ENCODE measurements at places on chromosomes 6 and 20. TPM values are rescaled to one million over a fixed set of nuclear protein-coding genes. Genes with fewer than 3 reads are reported as not detected.
A peak's percentile ranks its signal among the peaks of the same experiment; 100 is the strongest.

DNA sequence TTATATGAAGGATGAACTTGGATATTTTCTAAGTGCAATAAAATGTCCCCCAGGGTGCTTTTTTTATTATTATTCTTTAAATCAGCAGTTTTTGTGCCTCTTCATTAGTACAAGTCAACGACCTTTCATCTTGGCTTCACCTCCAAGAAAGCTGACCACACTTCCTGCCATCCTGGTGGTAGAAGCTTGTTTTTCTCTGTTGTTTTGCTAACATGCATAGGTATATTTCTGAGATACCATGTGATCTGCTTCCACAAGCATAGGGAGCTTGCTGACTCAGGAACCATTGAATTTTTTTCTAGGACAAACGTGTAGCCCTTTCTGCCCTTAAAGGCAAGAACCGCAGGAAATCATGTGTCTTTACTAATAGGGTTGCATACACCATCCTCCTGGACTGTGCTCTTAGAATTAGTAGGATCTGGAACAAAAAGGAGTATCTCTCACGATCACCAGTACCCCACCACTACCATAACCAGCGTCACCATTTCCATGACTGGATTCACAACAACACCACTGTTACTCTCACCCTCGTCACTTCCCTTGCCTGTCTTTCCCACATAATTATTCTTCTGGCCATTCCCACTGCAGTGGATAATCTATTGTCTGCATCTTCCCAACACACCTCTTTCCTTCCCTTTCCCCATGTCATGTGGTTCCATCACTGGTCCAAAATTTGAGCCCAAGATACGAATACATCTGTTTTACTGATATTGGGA, 207.1 kb downstream of the MAFB start:
- DNase-seq: no peak

DNA sequence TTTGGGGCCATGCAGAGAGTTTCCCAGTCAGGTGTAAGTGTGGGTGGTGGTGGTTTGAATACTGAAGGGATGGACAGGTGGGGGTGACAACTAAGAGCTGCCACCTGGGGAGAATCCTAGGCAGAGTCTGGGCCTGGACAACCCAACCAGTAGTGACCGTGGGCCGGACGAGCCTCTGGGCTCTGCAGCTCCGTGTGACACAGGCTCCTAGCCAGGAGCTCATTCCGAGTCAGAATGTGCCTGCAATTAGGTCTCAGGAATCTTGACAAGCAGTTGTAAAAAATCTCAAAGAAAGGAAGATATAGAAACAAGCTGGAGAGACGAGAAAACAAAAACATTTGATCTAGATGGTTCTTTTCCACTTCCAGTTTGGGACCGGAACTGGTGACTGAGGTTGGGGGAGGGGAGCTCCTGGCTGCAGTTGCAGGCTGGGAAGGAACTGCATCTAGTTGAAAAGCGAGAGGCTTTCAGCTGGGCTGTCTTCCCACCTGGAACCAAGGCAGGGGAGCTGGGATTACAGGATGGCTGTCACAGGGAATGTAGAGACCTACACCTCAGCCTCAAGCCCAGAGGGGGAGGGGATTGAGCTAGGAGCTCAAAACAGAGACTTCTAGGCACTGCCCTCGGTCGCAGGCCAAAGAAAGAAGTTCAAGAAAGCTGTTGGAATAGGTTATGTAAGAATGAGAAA, 156.9 kb downstream of the PAX1 start:
- peak; percentile 67 for DNase-seq

- no peak for DNase-seq
Observed at GRCh38 chr6:5215159-5215558, 45.6 kb downstream of the LYRM4 start.

- peak; percentile 61 for DNase-seq
Observed at GRCh38 chr20:25389858-25390537, 637 bp downstream of the ABHD12 start.

- DNase-seq: no peak
Observed at GRCh38 chr6:75431379-75431778, 62.2 kb downstream of the FILIP1 start.

GRCh38 chr6:82603871-82604270, 240.3 kb downstream of the TPBG start:
- no peak for DNase-seq

DNA sequence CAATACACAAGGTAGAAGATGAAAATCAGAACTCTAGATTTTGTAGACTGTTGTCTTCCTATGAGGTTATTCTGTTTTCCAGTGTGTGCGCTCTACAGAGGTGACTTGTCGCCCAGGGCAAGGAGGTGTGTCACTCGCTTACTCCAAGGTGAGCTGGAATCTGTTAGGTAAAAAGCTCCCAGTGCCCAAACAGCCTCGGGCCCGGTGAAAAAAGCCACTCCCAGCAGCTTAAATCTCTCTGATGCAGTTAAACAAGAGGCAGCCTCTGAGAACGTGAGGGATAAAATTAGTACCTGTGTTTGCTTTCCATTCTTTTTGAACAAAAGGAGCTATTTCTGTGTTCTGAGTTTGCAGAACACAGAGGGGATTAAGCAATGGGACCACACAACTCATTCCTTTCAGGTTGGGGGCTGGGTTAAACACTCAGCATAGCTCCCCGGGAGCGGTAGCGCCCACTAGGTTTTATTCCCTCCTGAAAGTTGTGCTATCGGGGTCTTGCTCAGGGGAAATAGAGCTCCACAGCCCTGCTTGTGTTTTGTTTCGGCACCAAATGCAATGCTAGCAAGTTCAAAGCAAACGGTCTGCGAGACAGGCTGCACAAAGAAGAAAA, 181.2 kb downstream of the FOXA2 start:
- DNase-seq: peak; percentile 36

DNA sequence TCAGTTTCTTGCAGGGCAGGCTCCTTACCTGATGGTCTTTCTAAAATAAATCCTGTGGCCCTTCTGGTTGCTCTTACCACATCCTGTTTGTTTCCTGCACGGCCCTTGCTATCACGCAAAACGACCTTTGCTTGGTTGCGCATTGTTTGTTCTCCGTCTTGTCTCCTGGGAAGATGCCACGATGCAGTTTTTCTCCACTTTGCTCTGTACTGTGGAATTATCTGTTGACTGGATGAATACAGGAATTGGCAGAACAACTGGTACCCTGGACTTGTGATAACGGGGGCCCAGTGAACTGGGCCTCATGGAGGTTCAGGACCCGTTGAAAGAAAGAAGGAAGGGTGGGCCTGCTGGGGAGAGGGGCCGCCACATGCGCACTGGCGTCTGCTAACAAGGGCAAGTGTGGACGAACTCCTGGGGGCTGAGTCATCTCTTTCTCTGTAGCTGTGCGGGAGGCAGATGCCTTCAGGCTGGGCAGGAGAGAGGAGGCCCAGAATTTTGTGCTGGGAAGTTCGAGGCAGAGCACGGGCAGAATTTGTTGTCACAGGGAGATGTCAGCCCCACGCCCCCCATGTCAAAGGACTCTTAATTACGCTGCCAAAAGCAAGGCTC, 139.9 kb downstream of the BMP7 start:
- no peak for DNase-seq

- DNase-seq: no peak
Observed at GRCh38 chr20:38065764-38066375, 32.3 kb downstream of the RPRD1B start.

DNA sequence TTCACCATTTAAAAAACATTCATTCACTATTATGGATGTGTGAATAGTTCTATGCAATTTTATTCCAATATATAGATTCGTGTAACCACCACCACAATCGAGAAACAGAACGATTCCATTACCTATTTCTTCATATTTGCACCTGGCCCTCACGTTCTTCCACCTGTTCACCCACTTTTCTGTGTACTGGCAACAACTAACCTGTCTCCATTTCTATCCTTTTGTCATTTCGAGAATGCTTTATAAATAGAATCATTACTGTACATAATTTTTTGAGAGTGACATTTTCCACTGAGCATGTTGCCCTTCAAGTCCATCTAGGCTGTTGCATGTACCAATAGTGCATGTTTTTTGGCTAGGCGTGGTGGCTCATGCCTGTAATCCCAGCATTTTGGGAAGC, 23.2 kb upstream of the STX11 start:
- no peak for DNase-seq

DNA sequence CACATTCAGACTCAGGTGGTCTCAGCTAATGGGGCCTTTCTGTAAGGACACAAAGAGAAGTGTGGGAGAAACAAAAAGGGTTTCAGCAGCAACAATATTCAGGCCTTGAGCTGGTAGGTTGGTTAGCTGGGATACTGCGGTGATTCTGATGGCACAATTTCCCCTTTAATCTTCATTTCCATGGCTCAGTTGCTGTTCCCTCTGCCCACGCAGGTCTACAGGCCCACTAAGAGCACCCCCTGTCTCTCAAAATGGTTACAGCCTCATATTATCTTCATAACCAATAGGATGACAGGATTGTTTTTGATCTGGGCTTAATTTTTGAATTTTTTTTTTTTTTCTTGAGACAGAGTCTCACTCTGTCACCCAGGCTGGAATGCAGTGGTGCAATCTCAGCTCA, 48.9 kb downstream of the MYB start:
- no peak for DNase-seq

DNA sequence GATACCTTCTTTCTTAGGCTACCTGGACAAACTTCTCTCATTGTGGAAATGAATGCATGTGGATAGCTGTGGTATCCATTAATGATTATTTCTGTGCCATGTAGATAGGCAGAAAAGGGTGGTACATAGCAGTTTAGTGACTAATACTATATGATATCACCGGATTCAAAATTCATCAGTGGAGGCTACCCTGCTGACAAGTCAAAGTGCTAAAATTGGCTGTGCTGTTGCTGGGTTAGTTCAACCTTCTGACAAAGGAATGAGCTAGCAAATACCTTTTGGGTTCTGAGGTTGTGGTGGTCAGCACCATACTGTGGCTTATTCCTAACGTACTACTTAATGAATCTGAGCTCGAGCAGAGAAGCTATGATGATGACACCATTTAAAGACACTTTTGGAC, 109.1 kb downstream of the TFAP2B start:
- no peak for DNase-seq

GRCh38 chr6:4736371-4736873, 39.8 kb upstream of the CDYL start:
- DNase-seq: no peak

DNA sequence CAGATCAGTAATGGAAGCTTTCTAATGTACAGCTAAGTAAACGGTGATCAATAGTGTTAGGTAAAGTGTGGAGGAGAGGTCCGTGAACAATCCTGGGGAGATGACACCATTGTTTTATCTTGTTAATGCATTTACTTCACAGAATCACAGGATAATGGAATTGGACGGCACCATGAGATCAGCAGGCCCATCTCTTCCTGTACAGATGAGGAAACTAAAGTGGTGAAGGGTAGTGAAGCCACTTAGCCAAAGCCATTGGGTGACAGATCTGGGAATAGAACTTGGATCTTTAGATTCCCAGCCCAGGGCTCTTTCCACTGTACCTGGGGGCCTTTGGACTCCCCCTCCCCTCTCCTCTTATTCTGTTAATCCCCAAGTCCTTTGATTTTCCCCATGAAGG, 26.2 kb upstream of the IER3 start:
- DNase-seq: no peak

- no peak for DNase-seq
Observed at GRCh38 chr6:131724114-131724513, 13.3 kb upstream of the CTAGE9 start.

GRCh38 chr6:22251348-22251747, 45.5 kb downstream of the PRL start:
- DNase-seq: no peak

GRCh38 chr6:36247693-36248092, 22.2 kb upstream of the PNPLA1 start:
- DNase-seq: no peak

DNA sequence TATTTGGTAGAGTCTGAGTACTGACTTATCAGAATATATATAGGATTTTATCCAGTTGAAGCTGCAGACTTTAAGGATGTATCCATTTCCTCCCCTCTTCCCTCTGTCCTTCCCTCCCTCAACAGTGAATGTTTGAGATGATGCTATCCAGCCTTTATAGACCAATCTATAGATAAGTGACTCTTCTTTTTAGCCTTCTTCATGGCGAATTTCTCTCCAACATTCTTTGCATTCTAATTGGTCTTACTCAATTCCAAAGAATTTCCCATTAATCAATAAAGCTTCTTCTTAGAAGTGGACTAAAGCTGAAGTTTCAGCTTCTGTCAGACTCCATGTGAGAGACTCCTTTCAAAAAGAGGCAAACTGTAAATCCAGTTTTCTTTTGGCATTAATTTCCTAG, 99.3 kb downstream of the AIG1 start:
- DNase-seq: peak; percentile 10

DNA sequence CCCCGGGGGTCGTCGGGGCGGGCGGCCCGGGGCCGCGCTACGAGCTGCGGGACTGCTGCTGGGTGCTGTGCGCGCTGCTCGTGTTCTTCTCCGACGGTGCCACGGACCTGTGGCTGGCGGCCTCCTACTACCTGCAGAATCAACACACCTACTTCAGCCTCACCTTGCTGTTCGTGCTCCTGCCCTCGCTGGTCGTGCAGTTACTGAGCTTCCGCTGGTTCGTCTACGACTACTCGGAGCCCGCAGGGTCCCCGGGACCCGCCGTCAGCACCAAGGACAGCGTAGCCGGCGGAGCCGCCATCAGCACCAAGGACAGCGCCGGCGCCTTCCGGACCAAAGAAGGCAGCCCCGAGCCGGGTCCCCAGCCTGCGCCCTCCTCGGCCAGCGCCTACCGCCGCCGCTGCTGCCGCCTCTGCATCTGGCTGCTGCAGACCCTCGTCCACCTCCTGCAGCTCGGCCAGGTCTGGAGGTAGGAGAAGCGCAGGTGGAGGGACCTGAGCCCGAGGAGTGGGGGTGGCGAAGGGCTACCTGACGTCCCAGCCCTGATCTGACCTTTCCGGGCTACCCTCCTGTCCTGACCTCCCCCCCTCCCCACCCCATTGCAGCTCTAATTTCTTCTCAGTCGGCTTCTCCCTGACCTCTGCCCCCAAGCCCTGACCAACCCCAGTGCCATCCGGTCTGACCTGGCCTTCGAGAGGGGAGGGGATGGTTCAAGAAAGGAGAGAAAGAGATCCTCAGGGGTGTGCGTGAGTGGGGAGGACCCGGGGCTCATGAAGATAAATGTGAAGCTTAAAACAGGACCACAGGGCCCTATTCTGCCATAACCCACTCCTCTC, 558 bp downstream of the XKR7 start:
- peak; percentile 97 for DNase-seq

- DNase-seq: no peak
Observed at GRCh38 chr20:2365666-2366065, 15.0 kb upstream of the TGM6 start.

DNA sequence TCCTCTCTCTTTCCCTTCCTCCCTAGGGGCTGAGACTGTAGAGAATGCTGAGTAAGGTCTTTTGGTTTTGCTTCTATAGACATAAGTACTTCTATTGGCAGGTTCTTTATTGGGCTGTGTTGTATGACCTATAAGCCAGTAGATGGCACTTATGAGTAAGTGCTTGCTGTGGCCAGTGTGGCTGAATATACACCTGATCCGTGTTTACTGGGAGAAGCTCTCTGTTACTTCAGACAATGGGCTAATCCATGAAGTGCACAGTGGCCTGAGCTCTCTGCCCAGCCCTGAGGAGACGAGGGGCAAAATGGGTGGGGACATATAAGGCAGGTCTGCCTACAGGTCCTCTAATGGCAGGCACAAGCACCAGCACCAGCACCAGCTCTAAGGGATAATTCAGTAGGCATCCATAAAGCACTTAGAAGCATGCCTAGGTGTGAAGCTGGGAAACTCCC, 610.3 kb downstream of the RNF144B start:
- peak; percentile 72 for DNase-seq

Gene WFDC12
- not detected for total RNA-seq

Gene CST4
- total RNA-seq: not detected

Gene C6orf132
- 48.3 TPM for total RNA-seq

Gene NOP56
- total RNA-seq: 429 TPM

Gene NTSR1
- total RNA-seq: 1.4 TPM

Gene ADAM33
- 4.0 TPM for total RNA-seq

Gene HMGCLL1
- 0.23 TPM for total RNA-seq

Gene PLN
- not detected for total RNA-seq

Gene OR12D1
- total RNA-seq: not detected

Data from GM23338 (cell line).